ENCODE measurements at places on chromosomes 5 and 9.

DNA sequence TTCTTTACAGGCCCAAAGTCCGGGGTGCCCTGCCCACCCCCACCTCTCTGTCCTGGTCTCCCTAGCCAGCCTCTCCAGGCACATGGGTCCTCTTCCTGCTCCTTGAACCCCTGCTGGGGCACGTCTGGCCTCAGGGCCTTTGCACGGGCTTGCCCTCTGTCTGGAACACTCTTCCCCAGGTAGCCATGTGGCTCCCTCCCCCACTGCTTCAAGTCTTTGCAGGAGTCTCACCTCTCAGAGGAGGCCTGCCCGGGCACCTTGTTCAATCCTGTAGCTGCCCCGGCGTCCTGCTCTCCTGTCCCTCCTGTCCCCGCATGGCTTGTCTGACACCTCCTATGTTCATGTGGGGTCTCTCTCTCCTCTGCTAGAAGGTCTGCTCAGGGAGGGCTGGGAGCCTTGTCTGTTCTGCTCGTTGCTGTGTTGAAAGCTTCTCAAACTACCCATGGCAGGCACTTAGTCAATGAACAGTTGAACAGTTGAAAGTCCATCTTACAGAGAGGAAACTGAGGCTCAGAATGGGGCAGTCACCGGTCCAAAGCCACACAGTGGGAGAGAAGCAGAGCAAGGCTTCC lies 241.4 kb downstream of the PBX3 start:
- DNase-seq = no peak

- no peak for DNase-seq
Observed at GRCh38 chr9:112771359-112772214, 21.0 kb downstream of the SNX30 start.

DNA sequence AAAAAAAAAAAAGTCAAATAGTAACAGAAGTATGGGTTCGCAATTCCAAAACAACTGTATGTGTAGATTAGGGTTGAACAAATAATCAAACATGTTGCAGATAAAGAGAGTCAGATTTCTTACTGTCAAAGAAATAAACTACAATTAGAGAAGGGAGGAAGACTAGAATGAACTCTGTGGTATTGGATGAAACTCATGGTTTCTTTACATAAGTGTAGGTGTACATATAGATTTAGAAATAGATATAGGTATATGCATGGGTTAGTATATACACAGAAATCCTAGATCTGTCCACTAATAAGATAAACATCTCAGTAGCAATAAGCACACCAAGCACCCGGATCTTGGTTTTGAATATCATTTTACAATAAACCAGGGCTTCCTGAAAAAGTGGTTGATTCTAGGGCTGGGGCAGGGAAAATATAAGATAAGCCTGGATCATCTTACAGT lies 21.3 kb downstream of the DTWD2 start:
- no peak for DNase-seq

GRCh38 chr5:160451281-160451680 lies 29.6 kb downstream of the PTTG1 start:
- DNase-seq = no peak

DNA sequence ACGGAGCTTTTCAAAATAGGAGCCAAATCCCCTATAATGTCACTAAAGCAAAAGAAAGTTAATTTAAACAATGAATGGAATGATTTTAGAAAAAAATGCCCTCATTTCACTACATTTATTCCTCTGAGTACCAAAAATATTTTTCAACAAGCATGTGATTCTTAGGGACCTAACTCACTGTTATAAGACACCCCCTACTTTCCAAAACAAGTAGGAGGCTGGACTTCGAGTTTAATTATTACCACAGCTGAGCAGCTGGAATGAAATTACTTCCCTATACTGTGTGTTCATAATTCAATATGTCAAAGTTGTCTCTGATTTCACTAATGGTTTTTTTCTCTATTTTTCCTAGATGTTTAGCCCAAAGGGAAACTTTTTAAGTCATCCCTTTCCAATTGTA lies 61.6 kb downstream of the SAXO1 start:
- DNase-seq = no peak

DNA sequence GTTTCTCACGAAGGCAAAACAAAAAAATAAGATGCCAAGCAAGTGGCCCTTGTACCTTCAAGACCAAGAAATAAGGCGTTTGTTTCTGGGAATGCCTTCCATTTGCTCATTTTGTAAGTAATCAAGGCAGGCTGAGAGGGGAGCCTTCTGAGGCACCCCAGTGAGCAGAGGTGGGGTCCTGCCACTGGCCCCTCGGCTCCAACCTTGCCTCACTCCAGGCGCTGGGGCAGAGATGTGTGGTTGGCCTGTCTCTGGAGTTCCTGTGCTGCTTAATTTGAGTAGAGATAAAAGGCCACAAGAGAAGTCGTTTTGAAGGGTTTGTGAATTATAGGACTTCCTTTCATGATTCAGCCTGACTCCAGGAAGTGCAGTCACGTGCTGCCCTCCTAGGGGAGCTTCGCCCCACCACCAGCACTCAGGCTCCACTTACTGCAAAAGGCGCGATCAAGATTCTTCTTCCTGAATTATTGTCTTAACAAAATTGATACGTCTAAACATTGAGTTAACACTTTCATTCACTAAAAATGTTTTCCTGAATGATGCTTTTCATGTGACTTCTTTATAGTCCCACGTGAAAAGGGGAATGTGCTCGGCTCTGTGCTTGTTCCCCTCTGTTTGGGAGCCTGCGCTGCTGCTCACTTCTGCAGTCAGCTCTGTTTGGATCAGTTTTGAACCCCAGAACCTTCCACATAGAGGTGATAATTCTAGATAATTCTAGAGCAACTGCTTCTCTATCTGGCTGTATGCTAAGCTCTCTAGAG lies 13.7 kb downstream of the SYK start:
- DNase-seq = no peak

DNA sequence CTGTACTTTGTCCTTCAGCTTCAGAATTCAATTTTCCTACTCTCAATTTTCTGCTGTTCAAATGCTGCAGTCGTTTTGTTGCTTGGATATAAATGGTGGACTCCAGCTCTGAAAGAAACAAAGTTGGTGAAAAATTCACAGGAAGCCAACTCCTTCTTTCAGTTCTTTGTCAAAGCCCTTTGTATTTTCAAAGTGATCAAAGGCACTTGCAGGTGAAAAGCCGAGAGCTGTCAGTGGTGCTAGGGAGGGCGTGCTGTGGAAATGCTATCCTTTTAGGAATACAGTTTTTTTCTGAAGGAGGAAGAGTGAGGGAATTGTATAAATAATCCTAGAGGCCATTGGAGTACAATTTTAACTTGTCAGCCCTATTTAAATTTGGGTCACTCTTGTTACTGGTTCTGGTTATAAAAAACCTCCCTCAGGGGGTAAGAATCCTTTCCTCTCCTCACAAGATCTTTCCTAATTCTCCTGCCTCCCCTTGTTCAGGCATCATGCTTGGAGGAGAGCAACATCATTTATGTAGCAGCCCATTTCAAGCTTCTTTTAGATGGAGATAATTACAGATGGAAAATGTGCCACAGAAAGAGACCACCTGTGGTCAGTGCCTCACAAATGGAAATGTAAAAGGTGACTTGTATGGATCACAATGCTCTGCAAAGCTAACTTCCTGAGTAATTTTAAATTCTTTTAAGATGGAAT lies 62.5 kb upstream of the GHR start:
- no peak for DNase-seq

DNA sequence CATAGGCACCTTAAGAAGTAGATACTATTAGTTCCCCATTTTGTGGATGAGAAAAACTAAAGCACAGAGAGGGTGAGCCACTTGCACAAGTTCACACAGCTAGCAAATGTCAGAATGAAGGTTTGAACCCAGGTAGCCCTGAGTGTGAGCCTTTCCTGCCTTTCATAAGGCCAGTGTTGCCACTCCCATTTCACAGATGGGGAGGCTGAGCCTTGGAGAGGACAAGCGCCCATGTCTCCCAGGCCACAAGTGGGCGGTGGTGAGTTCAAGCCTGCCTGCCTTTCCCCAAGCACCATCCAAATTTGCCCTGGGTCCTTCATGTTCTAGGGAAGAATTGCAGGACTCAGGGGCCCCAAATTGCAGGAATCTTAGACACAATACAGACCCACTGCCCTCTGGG lies 50.6 kb downstream of the LHX2 start:
- no peak for DNase-seq

GRCh38 chr5:151632524-151632923 lies 41.4 kb upstream of the FAT2 start:
- DNase-seq = no peak

GRCh38 chr9:114093761-114094505 lies 5.2 kb downstream of the KIF12 start:
- no peak for DNase-seq

GRCh38 chr5:96083361-96083881 lies 121.8 kb upstream of the ELL2 start:
- no peak for DNase-seq

- DNase-seq = no peak
Observed at GRCh38 chr5:137415231-137415681, 83.9 kb downstream of the SPOCK1 start.

DNA sequence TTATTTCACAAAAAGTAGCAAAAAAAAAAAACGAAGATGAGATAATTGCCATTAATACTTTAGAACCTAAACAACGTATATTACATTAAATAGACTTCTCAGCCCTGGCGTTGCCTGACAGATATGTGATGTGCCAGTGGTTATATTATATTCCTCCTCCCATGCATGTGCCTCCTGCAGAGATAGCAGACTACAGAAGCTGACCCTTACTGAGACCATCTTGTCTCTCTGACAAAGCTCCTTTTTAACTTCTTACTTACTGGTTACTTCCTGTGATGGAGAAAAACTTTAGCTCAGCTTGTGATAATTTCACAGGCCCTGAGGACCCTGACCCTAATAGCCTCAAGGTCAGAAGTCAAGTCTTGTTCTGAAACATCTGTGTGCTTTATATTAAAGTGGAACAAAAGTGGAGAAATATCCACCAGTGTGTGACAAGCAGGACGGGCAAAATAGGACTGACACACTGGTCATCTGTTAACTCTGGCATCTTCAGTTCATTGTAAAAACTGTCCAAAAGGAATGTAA lies 80.6 kb upstream of the POU5F2 start:
- DNase-seq = no peak

- no peak for DNase-seq
Observed at GRCh38 chr9:98615633-98616032, 93.1 kb downstream of the GABBR2 start.

DNA sequence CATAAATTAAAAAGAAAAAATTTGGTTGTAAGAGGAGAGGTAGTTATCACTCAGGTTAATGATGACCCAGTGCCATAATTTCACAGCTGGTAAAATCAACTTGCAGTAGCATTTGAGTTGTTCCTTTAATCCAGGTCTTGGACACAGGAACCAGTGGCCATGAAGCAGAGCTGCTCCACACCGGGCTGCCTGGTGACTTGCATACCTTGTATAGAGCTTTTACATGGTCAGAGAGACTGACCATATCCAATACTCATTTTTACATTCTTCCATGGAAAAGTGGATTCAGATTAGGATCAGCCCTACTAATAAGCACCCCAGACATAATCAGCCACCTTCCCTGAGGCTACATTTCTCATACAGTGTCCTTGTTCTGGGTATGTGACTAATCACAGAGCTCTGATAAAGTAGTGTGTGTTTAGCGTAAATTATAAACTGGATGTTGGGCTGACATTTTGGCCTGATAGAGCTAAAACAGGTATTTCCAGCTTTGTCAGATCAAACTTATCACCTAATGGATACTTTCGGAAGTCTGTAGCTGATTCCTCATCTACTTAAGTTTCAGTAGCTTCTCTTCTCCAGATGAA lies 77.0 kb upstream of the ZSWIM6 start:
- no peak for DNase-seq

GRCh38 chr5:32202394-32202793 lies 28.3 kb upstream of the GOLPH3 start:
- DNase-seq = no peak

GRCh38 chr5:80761176-80761575 lies 106.4 kb upstream of the DHFR start:
- DNase-seq = no peak

DNA sequence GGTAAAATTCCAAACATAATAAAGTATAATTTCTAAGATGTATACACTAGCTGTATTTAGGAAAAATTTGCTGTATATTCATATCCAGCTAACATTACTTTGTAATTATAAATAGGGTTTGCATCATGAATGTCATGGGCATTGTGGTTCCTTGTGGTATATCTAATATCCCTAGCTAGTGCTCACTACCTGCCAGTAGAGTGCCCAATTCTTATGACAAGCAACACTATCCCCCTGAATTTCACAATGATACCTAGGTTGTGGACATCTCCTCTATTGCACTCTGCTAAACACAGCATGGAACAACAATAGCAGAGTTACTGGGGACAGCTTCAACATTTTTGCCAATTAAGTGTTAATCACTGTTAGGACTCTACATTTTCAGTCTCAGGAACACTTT lies 1656.5 kb downstream of the EFNA5 start:
- no peak for DNase-seq

- DNase-seq = no peak
Observed at GRCh38 chr9:81182431-81182830, 506.9 kb downstream of the TLE1 start.

DNA sequence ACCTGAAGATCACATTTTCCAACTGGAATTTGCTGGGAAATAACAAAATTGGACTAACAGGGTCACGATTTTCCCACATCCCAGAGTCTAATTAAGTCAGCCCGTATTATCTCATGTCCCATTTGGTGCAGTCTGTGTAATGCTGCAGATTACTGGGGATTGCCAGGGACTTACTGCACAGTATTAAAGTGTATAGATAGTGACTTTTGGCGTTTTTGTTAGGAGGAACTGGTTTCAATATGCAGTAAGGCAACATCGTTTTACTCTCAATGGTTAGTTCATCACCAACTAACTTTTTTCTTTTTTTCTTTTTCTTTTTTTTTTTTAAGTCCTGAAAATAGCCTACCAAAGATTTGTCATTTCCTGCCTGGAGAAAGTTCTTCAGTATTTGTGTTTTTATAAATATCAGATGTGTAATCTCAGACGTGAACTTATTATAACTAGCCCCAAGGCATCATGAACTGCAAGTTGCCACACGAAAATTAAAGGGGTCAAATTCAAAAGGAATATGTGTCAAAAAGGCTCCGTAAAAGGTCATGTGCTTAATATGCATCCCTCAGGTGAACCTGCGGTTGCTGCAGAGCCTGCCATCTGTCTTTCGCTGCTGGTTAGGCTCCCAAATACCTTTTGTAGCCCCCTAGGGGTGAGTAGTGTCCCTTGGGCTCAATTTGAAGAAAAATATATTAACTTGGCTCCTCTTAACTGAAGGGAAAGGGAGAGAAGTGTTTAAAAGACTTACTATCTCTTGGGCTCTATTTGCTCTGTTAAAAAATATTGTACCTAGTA lies 176.7 kb upstream of the ADAMTSL1 start:
- DNase-seq = no peak

DNA sequence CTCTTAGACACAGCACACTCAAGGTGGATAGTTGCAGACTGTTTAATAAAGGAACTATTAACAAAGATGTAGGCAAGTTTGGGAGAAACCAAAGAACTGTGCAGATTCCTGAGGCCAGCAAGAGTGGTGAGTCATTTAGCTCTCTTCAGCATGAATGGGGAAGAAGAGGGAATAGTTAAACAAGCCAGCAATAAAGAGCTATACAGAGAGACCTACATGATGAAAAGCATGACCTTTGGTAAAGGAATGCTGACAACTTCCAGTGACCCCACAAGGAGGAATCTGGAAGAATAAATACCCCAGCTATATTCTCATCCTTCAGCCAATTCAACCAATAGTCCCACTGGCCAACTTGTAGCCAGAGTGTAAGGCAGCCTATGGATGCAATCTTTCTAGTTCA lies 706.0 kb upstream of the GRAMD2B start:
- DNase-seq = no peak

All from activated T-helper 1 cell treated with anti-CD3 and anti-CD28 coated beads, Interleukin-12 subunit alpha, Interleukin-12 subunit beta, Interleukin-2, Interleukin-4 antibody, amounts not matched to agents 30 ng/mL and 10 ng/mL and 1 ng/mL, durations not matched to agents 14 hours and 24 hours and 36 hours (primary cell).